ENCODE measurements at places on chromosomes 5 and 9. TPM values are rescaled to one million over a fixed set of nuclear protein-coding genes. Genes with fewer than 3 reads are reported as not detected.

Gene ADAMTS12
- polyA plus RNA-seq: 17.6 TPM

Gene CDH10
- not detected for polyA plus RNA-seq

Gene ZBTB34
- 2.8 TPM for polyA plus RNA-seq

Gene BNIP1
- 10.2 TPM for polyA plus RNA-seq
